Naive B cell (primary cell): ENCODE measurements at places on chromosomes 1 and 21.

GRCh38 chr1:170510163-170510562, 21.8 kb upstream of the GORAB start:
- DNase-seq, result no peak

- no peak for DNase-seq
These were observed 35.1 kb downstream of the SLC44A3 start for GRCh38 chr1:94855307-94855700.

DNA sequence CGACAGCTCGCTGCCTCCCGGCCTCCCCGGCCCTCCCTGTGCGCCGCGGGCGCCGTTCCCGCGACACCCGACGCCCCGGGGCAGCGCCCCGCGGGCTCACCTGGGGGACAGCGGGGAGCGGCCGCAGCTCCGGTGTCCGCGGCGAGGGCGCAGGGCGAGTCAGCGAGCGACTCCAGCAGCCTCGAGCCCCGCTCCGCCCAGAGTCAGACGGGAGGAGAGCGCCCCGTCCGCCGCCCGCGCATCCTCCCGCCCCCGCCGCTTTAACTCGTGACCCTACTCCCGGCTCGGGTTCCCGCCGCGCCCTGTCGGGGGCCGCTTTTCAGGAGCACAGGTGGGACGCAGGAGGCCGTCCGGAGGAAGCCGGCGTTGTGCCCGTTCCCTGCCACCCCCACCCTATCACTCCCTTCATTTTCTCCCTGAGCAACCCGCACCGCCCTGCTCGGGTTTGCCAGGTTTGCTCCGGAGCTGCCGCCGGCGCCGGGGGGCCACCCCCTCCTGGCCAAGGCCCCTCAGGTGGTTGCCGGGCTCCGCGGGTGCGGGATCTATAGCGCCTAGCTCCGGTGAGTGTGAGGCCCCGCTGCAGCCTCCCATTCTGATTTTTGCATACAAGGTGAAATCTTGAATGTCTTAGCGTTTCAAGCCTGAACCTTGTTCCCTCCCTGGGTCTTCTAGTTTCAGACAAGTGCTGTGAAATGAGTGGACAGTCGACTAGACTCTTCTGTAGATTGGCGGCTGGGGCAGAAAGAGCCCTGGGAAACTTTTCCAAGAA, at the start of gene MCOLN3:
Gene MCOLN3, minus strand, starts transcription at position 205 of the 769 bp plus-strand sequence. CDS start 3,140 bp downstream, outside the sequence.
- DNase-seq, result peak; percentile 15

DNA sequence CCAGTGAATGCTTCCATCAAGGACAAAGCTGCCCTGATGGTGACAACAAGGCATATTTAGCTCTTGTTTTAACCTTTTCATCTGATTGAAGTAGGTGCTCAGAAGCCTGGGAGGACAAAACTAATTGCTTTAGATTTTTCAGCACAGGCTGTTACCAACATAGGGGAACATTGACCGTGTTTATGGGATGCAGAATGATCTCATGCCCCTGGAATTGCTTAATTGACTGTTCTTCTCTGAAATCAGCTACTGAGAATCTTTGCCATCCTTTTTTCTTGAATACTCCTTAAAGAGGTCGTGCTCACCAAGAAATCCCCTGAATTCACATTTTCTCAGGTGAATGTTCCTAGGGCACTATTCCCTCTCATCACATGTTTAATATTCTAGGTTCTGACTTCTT, 95.9 kb upstream of the CCDC190 start:
- no peak for DNase-seq

GRCh38 chr1:184910005-184910404, 64.3 kb downstream of the NIBAN1 start:
- no peak for DNase-seq

- DNase-seq, result no peak
These were observed 30.0 kb upstream of the FGGY start for GRCh38 chr1:59266927-59267293.

DNA sequence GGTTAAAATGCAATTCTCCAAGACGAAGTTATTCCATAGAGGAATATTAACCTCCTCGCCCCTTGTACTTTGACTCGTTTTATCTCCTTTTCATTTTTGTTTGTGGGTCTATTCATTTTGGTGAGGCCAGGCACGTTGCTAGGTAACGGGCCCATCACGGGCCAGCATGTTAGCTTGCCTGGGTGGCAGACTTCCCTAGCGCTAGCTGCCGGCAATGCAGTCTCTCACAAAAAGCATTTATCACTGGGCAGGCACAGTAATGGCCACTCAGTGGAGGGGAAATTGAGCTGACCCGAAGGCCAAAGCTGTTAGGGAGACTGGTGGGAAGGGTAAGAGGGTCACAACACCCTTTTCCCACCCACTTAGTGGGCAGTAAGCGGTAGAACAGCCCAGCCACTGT, 234.4 kb upstream of the FOXD3 start:
- DNase-seq, result no peak

DNA sequence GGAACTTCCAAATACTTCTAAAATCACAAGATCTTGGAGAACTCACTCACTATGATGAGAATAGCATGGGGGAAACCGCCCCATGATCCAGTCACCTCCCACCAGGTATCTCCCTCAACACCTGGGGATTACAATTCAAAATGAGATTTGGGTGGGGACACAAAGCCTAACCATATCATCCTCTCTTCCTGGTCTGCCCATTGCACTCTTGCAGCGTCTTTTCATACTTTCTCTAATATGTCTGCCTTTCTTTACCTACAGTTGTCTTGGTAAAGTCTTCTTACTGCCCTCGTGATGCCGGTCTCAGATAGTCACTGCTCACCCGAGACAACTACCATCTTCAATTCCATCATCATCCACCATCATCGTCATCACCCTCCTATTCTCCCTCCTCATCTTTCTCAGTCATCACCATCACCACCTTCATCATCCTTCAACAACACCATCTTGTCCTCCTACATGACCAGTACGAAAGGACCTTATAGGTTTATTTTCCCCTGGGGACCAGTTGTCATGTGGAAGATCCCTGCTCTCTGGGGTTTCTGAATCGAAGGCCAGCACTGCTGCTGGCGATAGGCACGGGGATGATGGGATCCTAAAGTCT, 58.5 kb upstream of the CASZ1 start:
- no peak for DNase-seq

- no peak for DNase-seq
These were observed 62.7 kb upstream of the LRRC8D start for GRCh38 chr1:89758156-89758555.

- DNase-seq, result no peak
These were observed 15.0 kb downstream of the FHAD1 start for GRCh38 chr1:15262003-15262377.

GRCh38 chr1:162682013-162682419, 49.8 kb downstream of the DDR2 start:
- DNase-seq, result no peak

DNA sequence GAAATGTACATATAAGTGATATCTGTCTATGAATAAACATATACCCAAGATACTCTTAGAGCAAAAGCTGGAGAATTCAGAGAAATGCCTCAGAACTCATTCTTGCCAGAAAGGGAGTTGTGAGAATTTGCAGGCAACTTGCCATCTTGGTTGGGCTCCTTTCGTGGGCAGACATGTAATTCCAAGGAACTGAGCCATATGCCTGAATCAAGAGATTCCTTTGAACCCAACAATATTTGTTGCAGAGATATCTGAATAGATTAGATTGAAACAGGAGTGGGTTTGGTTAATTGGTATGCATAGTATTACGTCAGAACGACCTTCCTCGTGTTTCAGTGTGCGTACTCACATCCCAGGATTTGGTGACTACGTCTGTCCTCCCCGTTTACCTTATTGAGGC, 67.0 kb downstream of the TGFB2 start:
- no peak for DNase-seq

DNA sequence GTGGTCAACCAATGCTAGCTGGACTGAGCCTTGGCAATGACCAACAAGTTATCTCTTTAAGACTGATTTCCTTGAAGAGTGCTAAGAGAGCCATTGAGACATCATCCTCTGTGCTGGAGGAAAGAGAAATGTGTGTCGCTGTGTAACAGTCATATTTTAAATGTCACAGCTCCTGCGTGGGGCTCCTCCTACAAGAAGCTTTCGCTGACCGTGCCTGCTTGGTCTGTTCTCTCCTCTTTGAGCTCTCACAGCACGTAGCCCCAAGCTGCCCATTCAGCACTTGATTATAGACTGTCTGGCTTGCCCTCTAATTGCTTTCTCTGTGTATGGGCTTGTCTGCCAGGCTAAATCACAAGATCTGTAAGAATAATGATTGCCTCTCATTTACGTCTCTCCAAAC, 221.3 kb downstream of the FOXD2 start:
- DNase-seq, result no peak

GRCh38 chr21:44065428-44065827, 41.8 kb upstream of the PWP2 start:
- DNase-seq, result peak; percentile 24

DNA sequence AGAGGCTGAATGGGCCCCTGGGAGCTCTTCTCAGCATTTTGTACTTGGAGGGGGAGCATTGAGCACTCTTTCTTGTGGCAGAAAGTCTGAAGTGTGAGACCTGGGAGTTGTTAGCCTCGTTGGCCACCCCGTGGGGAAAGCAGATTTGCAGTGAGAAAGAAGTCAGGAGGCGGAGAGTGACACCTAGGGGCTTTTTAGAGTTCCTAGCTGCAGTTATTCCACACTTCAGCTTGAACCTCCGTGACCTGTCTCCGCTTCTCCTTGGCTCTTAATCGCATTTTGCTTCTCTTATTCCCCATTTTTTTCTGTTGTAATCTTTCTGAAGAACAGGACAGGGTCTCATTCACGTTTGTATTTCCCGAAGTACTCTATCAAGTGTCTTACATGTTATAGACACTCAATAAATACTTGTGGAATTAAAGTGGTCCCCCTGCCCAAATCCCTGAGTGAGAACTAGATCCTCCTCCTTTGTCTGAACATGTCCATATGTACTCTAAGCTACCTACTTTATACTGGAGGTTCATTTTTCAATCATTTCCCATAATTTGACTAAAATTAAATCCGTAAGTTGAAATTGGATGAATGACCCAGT, 14.5 kb upstream of the C1orf141 start:
- peak; percentile 62 for DNase-seq

GRCh38 chr21:40043423-40043822, 176.2 kb downstream of the PCP4 start:
- no peak for DNase-seq

DNA sequence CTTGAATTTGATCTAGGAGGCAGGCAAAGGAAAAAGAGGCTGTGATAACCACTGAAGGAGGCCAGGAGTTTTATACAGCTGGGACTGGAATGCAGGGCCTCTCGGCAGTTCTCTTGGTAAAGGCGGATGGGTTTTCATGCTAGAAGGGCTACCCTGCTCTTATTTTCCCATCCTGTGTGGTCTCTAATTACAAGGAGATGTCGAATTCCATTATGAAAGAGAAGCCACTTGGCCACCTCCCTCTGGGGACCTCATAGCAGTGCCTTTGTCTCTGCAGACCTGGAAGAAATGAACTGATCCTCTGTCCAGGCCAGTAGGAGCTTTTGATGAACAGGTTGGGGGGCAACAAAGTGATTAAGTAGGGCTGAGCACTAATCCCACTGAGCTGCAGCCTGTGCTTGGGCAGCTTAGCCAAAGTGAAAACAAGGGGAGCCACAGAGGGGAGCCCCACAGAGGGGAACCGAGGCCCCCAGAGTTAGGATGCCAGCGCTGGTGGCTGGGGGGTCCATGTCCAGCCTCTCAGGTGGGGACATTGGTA, 42.2 kb upstream of the BCAR3 start:
- DNase-seq, result no peak

GRCh38 chr1:201024625-201024998, 1.1 kb upstream of the KIF21B start:
- no peak for DNase-seq

DNA sequence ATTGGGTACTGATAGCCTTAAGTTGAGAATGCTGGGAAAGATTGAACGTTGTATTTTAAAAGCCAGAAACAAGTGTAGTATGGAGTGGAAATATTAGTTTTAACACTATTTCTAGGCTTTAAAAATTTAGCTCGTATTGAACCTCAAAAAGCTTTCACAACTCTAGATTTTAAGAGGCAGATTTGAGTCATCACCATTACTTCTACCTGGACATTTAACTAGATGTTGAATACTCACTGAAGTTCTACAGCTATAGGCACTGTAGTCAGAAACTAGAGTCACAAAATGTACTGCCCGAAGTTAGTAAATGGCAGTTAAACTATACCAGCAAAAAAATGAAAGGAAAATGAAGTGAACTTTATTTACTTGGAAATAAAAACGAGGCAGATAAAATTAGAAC, 96.5 kb downstream of the NEK7 start:
- DNase-seq, result no peak

DNA sequence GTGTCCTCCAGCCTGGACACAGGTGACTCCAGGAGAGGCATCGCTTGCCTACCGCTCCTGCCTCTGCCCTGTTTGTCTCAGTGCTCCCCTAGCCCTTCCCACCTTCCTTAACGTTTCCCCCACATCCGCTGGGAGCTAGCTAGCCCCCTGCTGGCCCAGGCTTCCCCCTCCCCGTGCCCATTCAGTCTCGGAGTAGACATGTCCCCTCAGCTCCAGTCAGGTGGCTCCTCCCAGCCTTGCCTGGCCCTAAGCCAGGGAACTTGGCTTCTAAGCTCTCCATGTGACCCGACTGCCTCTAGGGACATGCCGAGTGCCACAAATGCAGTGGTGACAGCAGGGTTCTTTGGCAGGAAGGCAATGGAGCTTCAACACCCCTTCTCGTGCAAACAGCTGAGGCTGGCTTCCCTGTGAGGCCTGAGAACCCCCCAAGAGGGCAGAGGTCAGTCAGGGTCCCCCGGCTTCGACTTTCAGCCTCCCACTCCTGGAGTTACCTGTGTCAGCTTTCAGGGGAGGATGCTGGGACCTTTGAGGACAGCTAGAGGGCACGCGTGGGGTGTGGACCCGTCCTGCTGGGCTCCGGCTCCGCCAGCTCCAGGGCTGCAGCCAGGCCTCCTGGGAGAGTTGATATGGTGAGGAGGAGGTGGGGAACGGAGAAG, 16.2 kb downstream of the DRAXIN start:
- no peak for DNase-seq

DNA sequence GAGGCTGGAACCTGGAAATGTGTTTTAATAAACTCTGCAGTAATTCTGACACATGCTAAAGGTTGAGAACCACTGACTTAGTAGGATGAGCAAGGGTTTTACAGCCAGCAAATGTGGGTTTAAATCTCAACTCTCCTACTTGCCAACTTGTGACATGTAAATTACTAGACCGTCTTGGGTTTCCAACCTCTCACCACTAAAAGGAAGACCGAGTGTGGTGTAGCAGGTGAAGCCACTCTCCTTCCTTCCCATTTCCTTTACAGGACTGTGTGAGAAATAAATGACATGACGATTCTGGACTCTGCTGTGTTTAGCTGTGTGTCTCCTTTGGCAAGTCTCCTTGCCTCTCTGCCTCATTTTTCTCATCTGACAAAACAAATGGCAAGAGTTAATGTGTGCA, 49.5 kb upstream of the DNAJC6 start:
- no peak for DNase-seq

GRCh38 chr1:85957760-85958159, 198.8 kb downstream of the COL24A1 start:
- no peak for DNase-seq

GRCh38 chr1:201361652-201362504, 15.6 kb downstream of the TNNT2 start:
- no peak for DNase-seq
